ENCODE measurements at places on chromosomes 4 and X.

DNA sequence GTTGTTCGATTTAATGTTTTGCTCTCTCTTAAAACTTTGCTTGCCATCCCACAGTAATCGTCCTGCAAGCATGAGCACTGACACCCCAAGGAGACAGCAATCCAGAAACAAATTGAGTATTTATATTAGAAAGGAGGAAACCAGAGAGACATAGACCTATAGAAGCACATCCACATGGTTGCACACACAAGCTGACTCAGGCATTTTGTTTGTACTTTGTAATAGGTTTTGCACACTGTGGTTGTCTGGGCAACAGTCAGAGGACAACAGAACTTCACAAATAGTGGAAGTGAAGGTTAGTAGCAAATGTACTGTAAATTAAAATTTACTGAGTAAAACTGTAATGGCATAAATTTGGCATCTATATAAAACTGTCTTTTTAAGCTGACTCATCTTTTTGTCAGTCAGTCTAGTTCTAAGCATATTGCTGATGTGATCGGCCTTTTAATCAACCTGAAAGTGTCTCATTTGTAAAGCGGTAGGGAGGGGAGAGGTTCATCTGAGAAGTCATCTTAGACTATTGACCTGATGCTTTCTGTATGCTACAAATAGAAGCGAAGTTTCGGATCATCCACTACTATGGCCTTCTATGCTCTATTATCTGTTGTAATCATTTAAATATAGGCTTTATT is 1624.7 kb downstream of the ARAP2 start:
- no peak for DNase-seq

- no peak for DNase-seq
Observed at GRCh38 chr4:15881820-15882219, 56.7 kb downstream of the FGFBP1 start.

- no peak for DNase-seq
Observed at GRCh38 chrX:39174772-39175417, 373.6 kb downstream of the MID1IP1 start.

- no peak for DNase-seq
Observed at GRCh38 chr4:159158083-159158617, 55.3 kb downstream of the RAPGEF2 start.

GRCh38 chr4:138451276-138451663 is 209.1 kb upstream of the SLC7A11 start:
- DNase-seq: no peak
